Lung (tissue), 17 donors: ENCODE measurements at places on chromosomes 5 and 9. TPM values are rescaled to one million over a fixed set of nuclear protein-coding genes. Genes with fewer than 3 reads are reported as not detected.

SPINK7 gene
- total RNA-seq = not detected

- DNase-seq = peak; percentile 29
These were observed 1.1 kb upstream of the LPAR1 start for GRCh38 chr9:111039231-111039906.

DND1 gene
- 1.7 TPM for total RNA-seq

NR6A1 gene
- 4.0 TPM for total RNA-seq

- DNase-seq = no peak
These were observed 498.8 kb downstream of the KIF4B start for GRCh38 chr5:155512329-155512728.

DNA sequence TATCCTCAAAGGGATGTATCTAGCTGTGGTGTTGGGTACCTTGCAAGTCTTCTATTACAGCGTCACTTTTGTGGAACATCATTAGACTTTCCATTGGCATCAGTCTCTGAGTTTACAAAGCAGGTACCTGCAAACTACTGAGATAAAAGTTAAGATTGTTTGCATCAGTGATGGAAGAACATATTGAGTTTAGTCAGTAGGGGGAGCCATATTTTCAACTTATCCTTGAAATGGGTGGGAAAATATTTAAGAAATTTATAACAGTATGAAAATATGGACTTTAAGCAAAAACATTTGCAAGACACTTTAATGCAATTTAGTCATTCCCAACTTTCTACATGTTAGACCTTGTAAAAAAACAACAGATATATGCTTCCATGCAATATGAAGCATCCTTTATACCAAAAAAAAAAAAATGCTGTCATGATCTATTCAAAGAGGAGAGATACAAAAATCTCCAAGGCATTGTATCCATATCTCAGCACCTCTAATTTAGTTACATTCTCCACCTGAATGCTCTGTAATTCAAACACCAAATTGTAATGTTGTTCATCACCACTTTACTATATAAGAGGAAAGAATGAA is 98.6 kb upstream of the ADAMTS19 start:
- DNase-seq = no peak

RNF208 gene
- 1.7 TPM for total RNA-seq

GRXCR2 gene
- total RNA-seq = not detected

ADAMTS12 gene
- total RNA-seq = 55.1 TPM

GRCh38 chr5:148205044-148205806 is 2.4 kb downstream of the SPINK6 start:
- DNase-seq = no peak

SPINK13 gene
- total RNA-seq = not detected

GRCh38 chr9:127927201-127927987 is 3.2 kb downstream of the PIP5KL1 start:
- DNase-seq = no peak

PCDHB14 gene
- total RNA-seq = 2.8 TPM

TAF11L3 gene
- total RNA-seq = not detected

PPP2R2B gene
- 1.2 TPM for total RNA-seq

ZFP37 gene
- 8.6 TPM for total RNA-seq

GRCh38 chr5:10537624-10538023 is 26.2 kb upstream of the ANKRD33B start:
- DNase-seq = no peak
